Stimulated activated naive CD4-positive, alpha-beta T cell (primary cell): ENCODE measurements at places on chromosomes 2 and 18.

GRCh38 chr2:154623819-154624218 is 74.7 kb upstream of the KCNJ3 start:
- DNase-seq: no peak

DNA sequence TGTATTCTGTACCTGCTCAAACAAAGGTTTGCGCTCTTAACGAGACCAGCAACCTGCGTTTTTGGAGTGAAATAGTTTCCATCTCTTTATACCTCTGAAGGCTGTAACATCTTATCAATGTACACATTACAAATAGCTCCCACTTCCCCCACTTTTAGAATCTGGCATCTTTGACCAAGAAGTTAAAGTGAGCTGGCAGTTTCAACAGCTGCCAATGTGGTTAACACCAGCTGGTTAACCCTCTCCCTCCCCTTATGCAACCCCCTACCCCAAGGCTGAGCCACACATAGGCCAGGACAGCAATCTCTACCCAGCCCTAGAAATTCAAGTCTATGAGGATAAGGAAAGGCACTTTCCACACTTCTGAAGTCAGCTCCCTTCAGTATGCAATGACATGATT is 2.2 kb upstream of the SERTAD2 start:
- DNase-seq: no peak

GRCh38 chr2:131426727-131427126 is 49.2 kb upstream of the TUBA3D start:
- no peak for DNase-seq

GRCh38 chr2:38590053-38590452 is 12.7 kb downstream of the HNRNPLL start:
- DNase-seq: no peak

DNA sequence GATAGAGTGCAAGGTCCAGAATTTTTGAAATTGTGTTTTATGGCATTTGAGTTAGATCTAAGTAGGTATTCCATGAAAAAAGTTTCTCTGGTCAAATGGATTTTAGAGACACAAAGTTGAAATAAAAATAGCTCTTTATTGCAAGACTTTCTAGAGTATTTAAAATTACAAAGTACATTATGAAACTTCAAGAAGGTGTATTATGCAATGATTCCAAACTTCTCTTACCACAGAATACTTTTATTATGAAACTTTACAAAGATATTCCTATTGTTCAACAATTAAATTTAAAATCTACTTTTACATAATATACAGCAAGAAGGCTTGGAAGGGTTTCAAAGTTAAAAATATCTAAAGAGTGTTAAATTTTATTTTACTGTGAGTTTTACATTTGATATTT is 65.9 kb downstream of the CALCRL start:
- no peak for DNase-seq

- no peak for DNase-seq
Measured at GRCh38 chr2:221203125-221203524, 369.0 kb downstream of the EPHA4 start.

- DNase-seq: no peak
Measured at GRCh38 chr2:205364261-205364660, 318.0 kb upstream of the NRP2 start.

GRCh38 chr2:42844901-42845821 is 52.8 kb upstream of the HAAO start:
- DNase-seq: no peak

- DNase-seq: no peak
Measured at GRCh38 chr2:169649278-169649677, 44.9 kb downstream of the CFAP210 start.

DNA sequence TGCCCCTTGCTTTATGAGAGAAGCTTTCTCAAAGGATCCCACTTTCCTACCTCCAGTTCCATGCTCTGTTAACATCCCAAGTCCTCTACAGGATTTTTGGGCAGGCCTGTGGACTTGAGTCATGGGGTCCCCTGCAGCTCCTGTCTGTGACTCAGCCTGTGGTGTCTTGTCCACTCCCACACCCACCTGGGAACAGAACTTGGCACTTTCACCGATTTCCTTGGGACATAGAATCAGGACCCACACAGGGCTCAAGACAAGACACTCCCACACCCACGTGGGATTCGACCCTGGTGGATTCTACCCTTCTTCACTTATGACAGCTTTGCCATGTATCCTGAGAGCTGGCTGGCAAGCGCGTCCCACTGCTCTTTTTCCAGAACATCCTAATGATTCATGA is 30.7 kb upstream of the HDAC4 start:
- no peak for DNase-seq

GRCh38 chr2:201854841-201855240 is 48.5 kb downstream of the CDK15 start:
- no peak for DNase-seq

GRCh38 chr18:3790703-3791102 is 340.7 kb downstream of the TGIF1 start:
- no peak for DNase-seq

DNA sequence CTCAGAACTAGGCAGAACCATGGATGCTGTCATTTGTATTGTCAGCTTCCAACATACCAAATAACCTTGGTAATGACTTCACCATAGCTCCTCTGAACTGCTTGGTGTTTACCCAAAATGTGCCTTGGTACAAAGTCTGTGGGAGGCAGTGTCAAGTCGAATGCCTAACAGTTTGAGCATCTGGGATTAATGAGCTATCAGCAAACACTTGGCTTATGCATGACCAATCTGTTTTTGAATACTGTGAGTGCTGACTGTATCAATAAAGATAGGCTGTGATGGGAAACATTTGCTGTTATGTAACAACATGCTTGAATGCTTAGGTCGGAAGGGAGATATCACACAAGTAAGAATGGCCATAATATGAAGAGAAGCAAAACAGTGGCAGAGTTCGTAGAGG is 455.4 kb downstream of the CMPK2 start:
- DNase-seq: no peak

GRCh38 chr2:95002498-95002897 is 23.0 kb upstream of the MAL start:
- no peak for DNase-seq

GRCh38 chr2:113675875-113676274 is 48.8 kb downstream of the RABL2A start:
- DNase-seq: no peak

GRCh38 chr2:59096973-59097372 is 855.8 kb upstream of the FANCL start:
- no peak for DNase-seq

GRCh38 chr2:168561991-168562390 is 105.9 kb downstream of the CERS6 start:
- DNase-seq: no peak

DNA sequence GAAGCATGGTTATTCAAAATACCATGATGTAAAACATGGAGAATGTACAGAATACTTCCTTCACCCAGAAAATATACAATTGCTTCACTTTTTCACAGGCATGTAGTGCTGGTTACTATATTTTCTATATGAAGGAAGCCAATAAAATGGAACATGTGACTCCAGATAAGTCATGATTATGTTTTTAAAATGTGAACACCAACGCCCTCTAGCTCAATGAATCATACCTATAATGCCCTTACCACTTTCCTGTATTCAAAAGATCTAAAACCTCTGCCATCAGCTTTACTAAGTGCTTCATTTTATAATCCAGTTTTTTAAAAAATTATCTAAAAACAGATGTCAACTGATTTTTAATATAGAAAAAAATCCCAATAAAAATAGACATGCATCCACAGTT is 59.9 kb downstream of the SMAD2 start:
- no peak for DNase-seq

DNA sequence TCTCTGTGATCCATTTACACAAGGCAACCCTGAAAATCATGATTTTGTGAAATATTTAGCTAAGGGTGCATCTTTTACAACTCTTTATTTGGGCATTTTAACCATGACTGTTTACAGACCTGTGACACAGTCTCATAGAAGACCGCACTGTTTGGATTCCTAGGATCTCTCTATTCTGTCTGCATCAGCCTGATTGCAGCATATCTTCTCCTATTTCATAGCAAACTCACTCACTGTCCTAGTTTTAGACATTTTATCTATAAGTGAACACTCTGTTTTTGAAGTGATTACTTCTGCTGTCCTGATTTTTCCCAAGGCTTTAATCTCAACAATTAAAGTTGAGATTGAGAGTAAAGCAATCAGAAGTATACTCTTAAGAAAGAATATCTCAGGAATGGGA is 56.2 kb downstream of the CAVIN2 start:
- no peak for DNase-seq

DNA sequence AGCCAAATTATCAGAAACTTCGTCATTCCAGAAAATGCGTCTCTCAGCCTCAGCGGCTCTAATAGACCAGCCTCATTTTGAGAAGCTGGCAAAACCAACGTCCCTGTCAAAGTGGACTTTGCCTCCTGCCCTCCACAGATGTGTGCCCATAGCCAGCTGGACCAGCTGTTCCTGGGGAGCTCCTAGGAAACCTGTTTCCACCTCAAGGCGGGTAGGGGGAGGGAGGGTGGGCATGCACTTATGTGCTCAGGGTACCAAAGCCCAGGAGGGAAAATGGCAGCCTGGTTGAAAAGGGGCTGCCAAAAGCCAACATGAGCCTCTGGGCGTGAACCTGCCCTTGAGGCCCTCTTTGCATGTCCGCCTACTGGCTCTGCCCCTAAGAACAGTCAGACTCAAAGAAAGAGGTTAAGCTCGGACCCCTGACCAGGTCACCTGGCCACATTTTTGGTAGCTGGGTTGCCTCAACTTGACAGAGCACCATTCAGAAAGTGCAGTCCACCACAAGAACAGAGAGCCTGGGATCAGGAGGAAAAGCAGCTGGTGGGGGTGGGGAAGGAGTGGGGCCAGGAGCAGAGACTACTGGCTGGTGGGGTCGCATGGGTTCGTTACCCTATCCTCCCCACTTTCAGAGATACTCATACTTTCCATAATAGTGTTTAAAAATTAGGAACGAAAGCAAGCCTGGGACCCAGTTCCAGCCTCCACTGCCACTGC is 3.5 kb downstream of the PER2 start:
- DNase-seq: no peak
